ENCODE measurements at places on chromosomes 5 and 9. TPM values are rescaled to one million over a fixed set of nuclear protein-coding genes. Genes with fewer than 3 reads are reported as not detected.

The HAVCR2 gene
- 9.6 TPM for polyA plus RNA-seq

The SLC6A7 gene
- 0.25 TPM for polyA plus RNA-seq

DNA sequence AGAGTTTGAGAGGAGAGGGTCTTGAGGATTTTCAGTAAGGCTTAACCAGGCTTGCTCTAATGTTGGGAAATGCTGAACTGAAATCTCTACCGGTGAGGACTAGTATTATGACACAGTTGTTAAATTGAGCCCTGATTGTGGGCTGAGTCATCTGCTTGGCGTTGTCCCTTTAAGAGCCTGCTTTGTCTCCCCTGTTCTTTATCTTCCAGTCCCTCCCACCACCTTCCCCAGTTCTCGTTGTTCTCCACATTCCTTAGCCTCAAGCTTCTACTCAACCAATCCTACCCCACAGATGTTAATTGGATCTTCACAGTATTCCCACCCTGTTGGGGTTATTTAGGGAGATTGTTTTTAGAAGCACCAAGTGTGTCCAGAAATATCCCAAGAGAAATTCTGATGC, 57.6 kb downstream of the ANKRD55 start:
- no peak for DNase-seq

GRCh38 chr5:14218897-14219573, 75.9 kb downstream of the TRIO start:
- no peak for DNase-seq

DNA sequence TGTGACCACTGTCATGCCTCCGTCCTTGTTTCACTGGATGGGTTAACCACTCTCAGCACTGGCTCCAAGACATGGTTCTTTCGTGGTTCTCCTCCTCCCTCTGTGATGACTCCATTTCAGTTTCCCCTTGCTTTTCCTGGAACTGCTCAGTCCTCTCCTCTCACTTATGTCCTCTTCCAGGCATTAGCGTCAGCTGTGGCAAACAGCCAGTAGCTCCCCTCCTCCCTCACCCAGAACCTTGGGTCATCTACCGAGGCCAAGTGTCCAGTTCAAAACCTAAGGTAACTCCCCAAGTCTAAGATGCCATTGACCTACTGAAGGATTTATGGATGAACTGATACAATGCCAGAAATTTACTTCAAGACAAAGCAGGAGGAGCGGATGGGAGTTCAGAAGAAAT, 9.8 kb upstream of the CORO2A start:
- DNase-seq: no peak
